ENCODE measurements at places on chromosomes 6 and 20.

GRCh38 chr6:137914530-137915193 lies 47.6 kb downstream of the TNFAIP3 start:
- no peak for DNase-seq

DNA sequence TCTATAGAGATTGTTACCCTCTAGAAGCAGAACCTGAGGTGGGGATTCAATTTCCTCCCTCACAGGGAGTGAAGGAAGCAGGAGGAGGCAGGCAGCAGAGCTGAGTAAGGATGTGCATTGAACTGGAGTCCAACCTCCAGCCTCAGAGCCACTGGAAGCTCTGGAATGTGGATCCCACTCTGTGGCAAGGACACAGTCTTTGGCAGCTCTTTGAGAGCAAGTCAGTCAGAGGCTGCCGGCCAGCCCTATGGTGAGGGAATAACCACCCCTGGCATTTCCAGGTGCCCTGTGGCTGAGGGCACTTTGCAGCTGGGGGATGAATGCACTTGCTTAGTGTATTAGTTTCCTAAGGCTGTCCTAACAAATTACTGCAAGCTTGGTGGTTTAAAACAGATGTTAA lies 37.2 kb downstream of the EBF4 start:
- DNase-seq = no peak

- DNase-seq = no peak
These were observed 4.4 kb upstream of the RUNX2 start for GRCh38 chr6:45323656-45324224.

GRCh38 chr6:15905488-15906419 lies 223.1 kb upstream of the MYLIP start:
- DNase-seq = no peak

- no peak for DNase-seq
These were observed 23.5 kb downstream of the PTCHD4 start for GRCh38 chr6:48087448-48087847.

GRCh38 chr20:57707849-57708693 lies 1.7 kb downstream of the PMEPA1 start:
- DNase-seq = no peak

- DNase-seq = no peak
These were observed 40.5 kb downstream of the RNGTT start for GRCh38 chr6:88922775-88923548.

DNA sequence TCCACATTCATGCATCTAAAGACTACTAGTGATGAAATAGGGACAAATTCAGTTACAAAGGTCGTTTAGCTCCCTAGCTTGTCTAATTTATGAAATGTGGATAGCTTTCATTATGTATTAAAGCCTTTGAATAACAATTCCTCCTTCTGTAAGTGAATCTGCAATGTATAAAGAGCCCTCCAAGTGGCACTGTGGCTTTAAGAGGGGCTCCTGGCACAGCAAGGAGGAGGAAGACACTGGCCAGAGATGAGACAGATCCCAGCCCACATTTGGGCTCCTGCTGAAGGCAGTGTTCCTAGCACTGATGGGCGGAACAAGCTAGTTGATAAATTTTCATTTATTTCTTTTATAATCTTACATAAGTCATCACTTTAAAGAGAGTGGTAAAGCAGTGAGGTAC lies 17.6 kb upstream of the FUCA2 start:
- DNase-seq = no peak

- DNase-seq = no peak
These were observed 87.1 kb downstream of the CEBPB start for GRCh38 chr20:50277460-50278376.

DNA sequence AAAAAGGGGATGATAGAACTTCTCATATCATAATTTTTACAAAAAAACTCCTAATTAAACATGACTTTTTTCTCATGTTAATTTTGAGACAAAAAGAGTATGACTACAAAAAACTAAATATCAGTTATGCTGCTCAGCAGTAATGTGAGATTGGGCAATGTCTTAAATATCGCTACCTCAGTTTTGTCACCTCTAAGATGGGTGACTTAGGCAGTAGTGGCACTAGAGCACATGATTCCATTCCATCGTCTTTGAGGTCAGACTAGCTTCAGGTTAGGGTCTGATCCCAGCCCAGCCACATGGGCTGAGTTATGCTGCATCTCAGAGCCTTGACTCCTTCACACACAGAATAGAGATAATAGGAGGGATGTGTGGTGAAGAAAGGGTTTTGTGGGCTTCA lies 11.0 kb downstream of the DCBLD1 start:
- no peak for DNase-seq

DNA sequence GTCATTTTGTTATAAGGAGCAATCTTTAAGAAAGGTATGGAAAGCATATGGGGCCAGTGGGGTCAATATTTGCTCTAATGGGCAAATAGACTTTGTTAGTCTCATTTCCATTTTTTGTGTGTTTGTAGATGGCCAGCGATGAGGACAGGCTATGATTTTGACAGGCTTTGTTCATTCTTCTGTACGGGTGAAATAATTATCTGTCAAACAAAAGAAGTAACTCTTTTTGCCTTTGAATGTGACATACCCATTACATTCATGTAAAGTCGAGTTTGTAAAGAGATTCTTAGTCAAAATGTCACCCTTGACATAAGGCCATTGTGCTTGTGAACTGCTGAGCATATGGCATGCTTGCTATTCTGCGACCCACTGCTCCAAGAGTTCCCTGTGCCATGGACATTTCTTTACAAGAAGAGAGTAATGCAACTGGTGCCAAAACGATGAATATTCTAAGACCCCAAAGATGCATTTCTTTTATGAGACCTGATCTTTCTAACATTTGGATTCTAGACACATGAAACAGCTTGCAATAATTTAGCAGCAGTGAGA lies 38.2 kb upstream of the JAG1 start:
- no peak for DNase-seq

DNA sequence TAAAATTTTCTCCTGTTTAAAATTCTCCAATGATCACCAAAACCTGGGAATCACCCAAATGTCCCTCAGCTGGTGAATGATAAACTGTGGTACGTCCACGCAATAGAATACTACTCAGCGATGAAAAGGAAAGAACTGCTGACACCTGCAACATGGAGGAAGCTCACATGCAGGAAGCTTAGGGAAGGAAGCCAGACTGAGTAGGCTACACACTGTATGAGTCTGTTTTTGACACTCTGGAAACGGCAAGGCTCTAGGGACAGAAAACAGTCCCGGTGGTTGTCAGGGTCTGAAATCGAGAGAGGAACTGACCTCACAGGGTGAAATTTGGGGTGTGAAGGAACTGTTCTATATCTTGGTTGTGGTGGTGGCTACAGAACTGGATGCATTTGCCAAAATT lies 25.2 kb upstream of the TLDC2 start:
- no peak for DNase-seq

GRCh38 chr6:2038092-2038491 lies 207.3 kb downstream of the GMDS start:
- DNase-seq = no peak

DNA sequence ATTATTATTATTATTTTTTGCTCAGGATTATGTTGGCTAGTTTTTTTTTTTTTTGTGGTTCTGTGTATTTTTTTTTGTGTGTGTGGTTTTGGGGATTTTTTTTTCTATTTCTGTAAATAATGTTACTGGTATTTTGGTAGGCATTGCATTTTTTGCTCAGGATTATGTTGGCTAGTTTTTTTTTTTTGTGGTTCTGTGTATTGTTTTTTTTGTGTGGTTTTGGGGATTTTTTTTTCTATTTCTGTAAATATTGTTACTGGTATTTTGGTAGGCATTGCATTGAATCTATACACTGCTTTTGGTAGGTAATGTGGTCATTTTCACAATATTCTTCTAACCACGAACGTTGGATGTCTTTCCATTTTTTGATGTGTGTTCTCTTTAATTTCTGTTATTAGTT lies 17.4 kb downstream of the PHF3 start:
- DNase-seq = no peak

DNA sequence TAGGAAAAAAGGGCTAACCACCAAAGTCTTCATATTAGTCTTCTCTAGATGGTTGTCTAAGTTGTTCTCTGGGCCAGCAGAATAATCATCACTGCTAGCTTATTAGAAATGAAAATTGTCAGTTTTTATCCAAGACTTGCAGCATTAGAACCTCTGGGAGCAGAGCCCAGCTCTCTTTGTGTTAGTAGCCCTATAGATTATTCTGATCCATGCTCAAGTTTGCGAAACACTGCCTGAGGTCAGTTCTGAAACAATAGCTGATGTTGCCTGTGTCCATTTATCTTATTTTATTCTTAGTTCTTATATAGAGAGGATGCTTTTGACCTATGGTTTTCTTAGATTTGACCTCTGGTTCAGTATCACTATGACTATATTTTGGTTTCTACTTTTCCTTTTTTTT lies 66.9 kb downstream of the BCKDHB start:
- DNase-seq = no peak

DNA sequence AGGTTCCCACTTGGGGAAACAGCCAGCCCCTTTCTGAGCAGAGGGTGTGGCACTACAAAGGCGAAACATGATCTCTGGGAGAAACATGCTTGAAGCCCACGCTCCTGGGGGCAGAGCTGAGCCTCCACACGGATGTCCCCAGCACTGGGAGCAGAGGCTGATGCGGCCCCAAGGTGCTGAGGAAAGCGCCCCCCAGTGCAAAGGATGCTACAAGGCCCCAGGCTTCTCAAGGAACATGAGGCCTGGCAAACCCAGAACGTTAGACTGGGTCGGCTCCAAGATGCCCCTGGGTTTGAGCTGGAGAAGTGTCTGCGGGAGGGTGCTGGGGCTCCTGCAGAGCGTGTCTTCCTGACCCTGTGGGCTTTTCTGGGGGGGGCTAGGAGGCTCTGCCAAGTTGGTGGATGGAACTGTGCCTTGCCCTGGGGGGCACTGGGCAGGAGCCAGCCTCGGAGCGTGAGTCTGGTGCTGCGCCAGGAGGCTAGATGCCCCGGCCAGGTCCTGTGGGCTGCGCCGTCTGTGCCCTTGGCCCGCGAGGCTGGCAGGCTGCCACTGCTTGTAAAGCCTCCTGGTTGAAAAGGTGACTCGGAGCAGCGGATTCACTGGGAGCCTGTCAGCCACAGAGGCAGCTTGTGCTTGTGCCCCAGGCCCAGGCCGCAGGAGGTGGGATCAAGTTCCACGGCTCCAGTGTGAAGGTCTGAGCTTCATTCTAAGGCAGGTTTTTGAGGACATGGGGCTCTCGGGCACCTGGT lies 8.1 kb downstream of the SYNJ2 start:
- DNase-seq = no peak

DNA sequence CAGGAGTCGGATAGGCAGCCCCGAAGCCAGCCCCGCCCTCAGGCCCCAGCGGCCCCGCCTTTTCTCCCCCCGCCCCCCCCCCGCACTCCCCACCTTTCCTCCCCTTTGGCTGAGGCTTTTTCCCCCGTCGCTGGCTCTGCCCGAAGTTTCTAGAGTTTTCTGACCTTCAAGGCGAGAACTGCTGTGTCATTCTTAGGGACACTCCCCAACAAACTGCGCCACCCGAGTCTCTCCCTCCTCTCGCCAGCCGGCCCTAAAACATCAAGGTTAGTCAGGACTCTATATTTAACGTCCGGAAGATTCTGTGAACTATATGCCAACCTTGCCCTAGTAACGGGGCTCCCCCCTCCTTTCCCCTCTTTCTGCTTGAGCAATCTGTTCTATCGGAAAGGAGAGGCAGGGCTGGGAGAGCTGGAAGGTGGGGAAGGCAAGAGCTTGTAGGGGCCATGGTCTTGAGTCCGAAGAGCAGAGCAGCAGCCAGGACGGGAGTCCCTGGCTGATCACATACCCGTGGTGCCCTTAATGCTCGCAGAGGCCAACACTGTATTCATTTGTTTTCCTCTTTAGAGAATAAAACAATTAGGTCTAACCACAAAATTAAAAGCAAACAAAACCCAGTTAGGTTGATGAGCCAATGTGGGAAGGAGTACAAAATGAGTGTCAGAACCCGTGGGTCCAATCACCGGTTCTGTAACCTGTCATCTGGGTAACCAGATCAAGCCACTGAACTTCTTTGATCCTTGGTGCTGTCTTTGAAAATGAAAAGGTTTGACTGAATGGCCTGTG lies 5.3 kb upstream of the HSPA1B start:
- no peak for DNase-seq

GRCh38 chr6:32991972-32992371 lies 17.4 kb downstream of the HLA-DOA start:
- DNase-seq = no peak

GRCh38 chr6:150599199-150600009 lies at the start of gene PLEKHG1:
PLEKHG1 (plus strand) TSS chr6:150599885; CDS start chr6:150733682, 133,797 bp downstream.
- peak; percentile 55 for DNase-seq

GRCh38 chr6:160055813-160056212 lies 65.8 kb upstream of the SLC22A1 start:
- no peak for DNase-seq

GRCh38 chr6:130453230-130453629 lies 87.4 kb downstream of the TMEM200A start:
- DNase-seq = no peak

DNA sequence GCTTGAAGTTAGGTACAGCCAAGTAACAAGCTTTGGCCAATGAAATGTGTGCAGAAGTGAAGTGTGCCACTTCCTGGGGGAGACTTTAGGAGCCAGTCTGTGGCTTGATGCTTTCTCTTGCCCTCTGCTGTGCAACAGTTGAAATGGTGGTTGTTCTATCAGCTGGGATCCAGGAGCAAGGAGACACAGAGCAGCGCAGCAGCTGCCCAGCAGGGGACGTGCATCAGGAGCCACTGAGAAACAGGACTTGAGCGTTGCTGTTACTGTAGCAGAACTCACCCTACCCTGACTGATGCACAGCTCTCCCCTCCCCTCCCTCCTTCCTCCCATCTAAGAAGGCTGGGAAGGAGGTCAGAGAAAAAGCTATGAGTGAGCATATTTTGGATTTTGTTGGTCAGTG lies 18.9 kb upstream of the CCN5 start:
- DNase-seq = no peak

GRCh38 chr6:47579040-47579439 lies 101.5 kb downstream of the CD2AP start:
- no peak for DNase-seq

DNA sequence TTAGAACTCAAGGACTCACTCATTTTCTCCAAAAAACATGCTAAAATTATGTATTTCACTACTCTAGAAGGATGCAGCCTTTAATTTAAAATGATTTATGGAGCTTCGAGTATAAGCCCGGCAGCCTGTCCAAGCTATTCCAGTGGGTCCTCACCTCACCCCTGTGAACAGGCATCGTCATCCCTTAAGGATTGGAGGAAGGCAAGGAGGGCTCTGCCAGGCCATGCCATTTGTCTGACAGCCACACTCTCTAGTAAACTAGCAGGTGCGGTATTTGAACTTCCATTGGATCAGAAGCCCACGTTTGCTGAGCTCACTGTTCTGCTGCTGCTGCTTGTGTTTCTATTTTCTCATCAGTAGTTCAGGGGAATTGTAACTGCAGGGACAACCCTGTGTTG lies 39.8 kb upstream of the NAA20 start:
- no peak for DNase-seq

DNA sequence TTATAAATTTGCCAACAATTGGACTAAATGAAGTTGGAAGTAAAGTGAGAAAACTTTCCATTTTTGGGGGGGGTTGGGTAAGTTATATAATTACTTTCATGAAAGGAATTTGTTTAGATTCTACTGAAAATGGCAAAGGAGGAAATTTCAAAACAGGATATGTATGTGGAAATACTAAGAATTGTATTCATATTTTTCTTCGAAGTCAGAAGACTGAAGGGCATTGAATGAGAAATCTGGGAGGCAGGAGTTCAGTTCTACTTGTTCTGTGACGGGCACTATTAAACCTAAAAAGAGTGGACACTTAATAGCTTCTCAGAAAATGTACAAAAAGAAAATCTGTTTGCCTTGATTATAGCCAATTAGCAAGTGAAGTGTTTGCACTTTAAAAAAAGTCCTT lies 114.7 kb downstream of the PRIM2 start:
- DNase-seq = no peak

GRCh38 chr6:32761072-32761471 lies 2.3 kb downstream of the HLA-DQB2 start:
- DNase-seq = no peak

GRCh38 chr6:167898673-167899311 lies 72.1 kb downstream of the AFDN start:
- DNase-seq = no peak

Measured in activated T-cell treated with anti-CD3 and anti-CD28 coated beads for 48 hours (primary cell).